Stimulated activated CD4-positive, alpha-beta T cell treated with anti-CD3 and anti-CD28 coated beads, Interleukin-4, amount 100 ng/mL, for 48 hours (primary cell): ENCODE measurements at places on chromosomes 5 and 9.

- no peak for DNase-seq
Observed at GRCh38 chr5:170120576-170120975, 14.9 kb downstream of the FOXI1 start.

DNA sequence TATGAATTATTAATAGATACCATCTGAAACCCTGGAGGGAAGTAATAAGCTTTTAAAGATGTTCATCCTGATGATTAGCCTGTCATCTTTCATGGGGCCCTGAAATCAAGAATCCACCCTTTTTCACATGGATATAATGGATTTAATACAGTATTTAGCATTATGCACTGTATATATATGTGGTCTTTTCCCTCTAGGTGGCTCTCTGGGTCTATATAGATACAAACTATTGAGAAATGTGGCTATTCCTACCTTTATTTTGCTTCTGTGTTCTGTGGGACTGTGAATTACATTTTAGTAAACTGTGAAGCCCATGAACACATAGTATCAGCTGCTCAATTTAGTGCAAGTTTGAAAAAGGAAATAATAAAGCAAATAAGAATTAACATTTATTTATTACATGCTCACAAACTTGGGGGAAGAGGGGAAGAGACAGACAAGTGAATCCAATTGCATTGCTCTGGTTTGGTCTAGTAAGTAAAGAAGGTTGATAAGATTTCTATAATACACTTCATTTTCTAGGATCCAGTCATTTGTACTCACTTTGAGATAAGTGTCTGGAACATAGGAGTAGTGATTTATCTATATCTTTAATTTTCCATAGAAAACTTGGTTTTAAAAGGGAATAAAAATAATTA, 112.2 kb downstream of the SCAMP1 start:
- no peak for DNase-seq

GRCh38 chr5:140239939-140240700, 62.8 kb downstream of the PFDN1 start:
- peak; percentile 65 for DNase-seq

DNA sequence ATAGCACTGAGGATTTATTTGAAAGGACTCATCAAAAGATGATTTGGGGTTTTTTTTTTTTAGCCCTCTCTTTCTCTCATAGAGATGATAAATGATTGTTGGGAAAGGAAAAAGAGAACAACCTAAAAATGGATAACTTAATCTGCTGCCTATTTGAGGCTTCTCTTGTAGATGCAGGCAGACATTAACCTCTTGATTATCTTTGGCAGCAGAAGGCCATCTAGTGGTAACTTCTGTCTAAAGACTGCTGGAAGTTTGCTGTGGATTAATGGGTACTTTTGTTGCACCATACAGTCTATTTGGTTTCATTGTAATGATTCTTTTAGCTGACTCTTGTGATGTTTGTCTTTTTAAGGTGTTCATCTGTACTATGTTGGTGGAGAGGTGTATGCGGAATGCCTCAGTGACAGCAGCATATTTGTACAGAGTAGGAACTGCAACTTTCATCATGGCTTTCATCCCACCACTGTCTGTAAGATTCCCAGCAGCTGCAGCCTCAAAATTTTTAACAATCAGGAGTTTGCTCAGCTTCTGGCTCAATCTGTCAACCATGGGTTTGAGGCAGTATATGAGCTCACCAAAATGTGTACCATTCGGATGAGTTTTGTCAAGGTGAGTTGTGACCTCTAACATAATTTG, 18.8 kb downstream of the SMIM32 start:
- DNase-seq, result no peak

GRCh38 chr9:23621924-23622323, 204.1 kb downstream of the ELAVL2 start:
- no peak for DNase-seq

DNA sequence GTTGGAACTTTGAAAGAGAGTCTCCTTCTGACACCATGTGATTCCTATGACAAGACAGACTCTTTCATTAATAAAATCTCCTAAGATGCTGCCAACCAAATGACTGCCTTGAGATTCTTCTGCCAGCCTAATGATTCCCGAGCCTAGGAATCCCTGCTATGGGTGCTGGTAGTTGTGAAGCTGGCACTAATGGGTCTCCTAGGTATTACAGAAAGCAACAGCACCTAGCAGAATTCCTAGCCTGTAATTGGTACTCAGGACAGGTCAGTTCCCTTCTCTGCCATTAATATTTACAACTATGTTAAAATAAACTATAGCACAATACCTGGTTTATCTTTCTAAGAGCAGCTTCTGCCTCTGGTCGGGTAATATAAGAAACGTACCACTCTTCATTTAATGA, 19.3 kb downstream of the C5orf58 start:
- DNase-seq, result no peak

DNA sequence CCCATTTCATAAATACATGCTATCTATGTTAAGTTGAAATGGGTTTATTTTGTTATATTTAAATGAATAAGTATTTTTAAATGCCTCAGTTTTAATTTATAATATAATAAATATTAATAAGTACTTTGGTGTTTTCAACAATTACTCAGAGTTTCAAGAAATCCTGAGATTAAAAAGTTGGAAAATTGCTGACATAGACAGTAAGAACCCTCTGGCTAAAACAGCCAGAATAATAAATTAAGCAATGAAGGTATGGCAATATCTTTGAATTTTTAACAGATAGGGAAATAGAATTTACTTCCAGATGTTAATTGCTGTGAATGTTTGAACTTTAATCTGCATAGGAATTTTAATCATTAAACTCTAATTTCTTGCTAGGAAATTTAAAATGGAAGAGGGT, 83.6 kb downstream of the ZNF622 start:
- no peak for DNase-seq

DNA sequence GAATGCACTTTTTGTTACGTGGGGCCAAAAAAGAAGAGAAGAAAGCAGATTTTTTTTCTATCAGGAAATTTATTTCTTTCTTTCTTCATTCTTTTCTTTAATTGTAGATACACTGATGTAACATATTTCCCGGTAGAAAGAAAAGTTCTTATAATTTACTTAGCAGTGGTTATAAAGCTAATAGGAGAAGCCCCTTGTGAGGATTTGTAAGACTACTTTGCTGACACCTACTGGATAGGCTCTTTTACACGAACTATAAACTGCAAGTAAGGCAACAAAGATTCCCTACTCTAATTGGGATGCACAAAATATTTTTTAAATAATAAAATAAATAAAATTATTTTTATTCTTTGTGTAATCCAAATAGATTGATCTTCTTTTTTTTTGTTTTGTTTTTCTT, 284.4 kb downstream of the DNAH5 start:
- DNase-seq, result no peak

GRCh38 chr9:108860354-108860753, 1.7 kb upstream of the ACTL7A start:
- no peak for DNase-seq

DNA sequence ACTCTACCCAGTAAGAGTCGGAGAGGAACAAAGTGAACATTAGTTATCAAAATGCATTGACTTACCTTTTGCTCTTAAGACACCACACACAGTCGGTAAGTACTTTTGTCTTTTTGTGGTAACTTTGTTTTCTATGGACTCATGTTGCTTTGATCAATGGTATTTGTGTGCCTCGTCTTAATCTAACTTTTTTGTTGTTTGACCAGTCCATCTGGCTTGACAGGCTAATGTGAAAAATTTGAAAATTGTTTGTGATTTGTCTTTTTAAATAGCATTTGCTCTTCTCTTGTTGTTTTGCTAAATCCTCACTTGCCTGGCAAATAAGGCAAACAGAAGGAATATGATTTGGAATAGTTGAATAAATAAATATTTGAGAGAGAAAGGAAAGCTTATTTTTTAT, 71.4 kb upstream of the CHD1 start:
- no peak for DNase-seq

- DNase-seq, result no peak
Observed at GRCh38 chr9:104177676-104178075, 83.6 kb downstream of the SMC2 start.

GRCh38 chr9:136019041-136019680, 58.0 kb upstream of the UBAC1 start:
- DNase-seq, result no peak

- no peak for DNase-seq
Observed at GRCh38 chr9:122988920-122989621, 44.4 kb upstream of the GPR21 start.

DNA sequence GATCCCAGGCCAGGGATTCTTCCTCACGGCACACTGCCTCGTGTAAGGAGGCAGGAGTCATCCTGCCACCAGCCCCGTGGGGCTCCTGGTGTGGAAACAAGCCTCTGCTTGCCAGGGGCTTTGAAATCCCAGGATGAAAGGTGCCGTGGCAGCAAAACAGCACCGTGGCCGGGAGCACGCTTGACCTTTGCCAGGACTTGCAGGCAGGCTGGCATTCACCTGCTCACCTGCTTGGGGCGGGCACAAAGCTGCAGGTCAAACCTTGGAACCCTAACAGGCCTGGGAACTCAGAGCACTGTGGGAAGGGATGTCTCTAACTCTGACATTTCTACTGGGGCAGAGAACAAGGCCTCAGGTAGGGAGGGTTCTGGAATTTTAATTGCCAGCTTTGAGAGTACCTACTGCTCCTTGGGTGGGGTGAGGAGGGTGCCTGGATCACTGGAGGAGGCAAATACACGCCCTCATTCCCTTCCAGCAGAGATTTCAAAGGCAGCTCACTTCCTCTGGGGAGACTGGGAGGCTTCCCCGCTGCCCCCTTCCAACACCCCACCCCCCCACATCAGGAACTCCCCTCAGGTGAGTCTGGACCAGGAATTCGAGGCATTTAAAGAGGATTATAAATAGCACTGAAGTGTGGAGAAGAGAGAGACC, 45.6 kb upstream of the STXBP1 start:
- DNase-seq, result no peak

GRCh38 chr9:133713150-133713959, 24.8 kb downstream of the SARDH start:
- DNase-seq, result no peak

DNA sequence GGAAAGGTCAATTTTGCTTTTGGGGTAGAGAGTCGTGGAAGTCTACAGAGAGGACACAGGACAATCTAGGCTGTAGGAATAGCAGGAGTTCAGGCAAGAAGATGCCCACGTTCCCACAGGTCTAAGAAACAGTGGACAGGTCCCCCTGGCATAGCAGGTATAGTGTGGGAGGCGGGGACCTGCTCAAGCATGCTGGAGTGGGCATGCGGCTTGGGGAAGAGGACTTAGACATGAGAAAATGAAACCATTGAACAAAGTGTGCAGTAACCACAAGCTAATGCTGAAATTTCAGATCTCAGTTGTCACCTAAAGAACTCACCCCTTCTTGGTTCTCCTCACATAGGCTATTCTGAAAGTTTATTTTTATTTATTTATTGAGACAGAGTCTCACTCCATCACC, 142.8 kb upstream of the EFNA5 start:
- DNase-seq, result no peak

DNA sequence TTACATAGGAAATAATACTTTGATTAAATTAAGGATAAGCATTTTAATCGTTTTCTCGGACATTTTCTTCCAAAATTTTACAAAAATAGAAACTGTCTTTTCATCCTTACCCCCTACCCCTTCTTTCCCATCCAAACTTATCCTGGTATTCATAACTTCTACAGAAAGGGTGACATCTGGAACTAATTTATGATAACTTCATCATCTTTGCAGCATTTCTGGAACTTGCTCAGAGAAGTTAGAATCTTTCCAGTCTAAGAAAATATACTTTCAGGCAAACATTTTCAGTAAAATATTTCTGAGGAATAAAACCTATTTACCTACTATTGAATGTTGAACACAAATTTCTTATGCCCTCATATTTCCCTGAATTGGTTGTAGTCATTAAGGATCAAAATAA, 309.0 kb downstream of the MAN2A1 start:
- no peak for DNase-seq
